ENCODE measurements at places on chromosomes 2 and 18. TPM values are rescaled to one million over a fixed set of nuclear protein-coding genes. Genes with fewer than 3 reads are reported as not detected.

DNA sequence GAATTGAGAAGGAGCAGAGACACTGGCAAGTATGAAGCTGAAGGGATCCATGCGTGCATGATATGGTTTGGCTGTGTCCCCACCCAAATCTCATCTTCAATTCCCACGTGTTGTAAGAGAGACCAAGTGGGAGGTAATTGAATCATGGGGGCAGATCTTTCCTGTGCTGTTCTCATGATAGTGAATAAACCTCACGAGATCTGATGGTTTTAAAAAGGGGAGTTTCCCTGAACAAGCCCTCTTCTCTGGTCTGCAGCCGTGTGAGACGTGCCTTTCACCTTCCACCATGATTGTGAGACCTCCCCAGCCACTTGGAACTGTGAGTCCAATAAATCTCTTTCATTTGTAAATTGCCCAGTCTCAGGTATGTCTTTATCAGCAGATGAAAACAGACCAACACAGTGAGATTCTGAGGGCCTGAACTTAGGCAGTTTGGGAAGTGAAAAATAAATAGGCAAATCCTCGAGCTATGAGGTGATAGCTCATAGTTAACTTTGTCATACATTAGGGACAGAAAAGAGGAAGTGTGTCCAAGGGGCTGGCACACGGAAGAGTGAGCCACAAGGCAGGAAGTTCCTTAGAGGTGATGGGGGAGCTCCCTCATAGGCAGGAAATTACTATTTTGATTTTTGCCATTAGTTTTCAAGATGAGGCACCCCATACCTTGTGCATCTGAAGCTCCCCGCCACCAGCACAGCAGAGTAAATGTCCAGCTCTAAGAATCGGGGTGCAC, 658.8 kb upstream of the ID2 start:
- no peak for DNase-seq

GRCh38 chr18:42527766-42528165, 572.7 kb downstream of the PIK3C3 start:
- DNase-seq = no peak

GRCh38 chr2:196510246-196510645, 129.3 kb upstream of the CCDC150 start:
- DNase-seq = no peak

GRCh38 chr2:12854001-12854530, 137.3 kb downstream of the TRIB2 start:
- DNase-seq = no peak

- DNase-seq = no peak
Measured at GRCh38 chr18:35525795-35526494, 28.2 kb upstream of the INO80C start.

DNA sequence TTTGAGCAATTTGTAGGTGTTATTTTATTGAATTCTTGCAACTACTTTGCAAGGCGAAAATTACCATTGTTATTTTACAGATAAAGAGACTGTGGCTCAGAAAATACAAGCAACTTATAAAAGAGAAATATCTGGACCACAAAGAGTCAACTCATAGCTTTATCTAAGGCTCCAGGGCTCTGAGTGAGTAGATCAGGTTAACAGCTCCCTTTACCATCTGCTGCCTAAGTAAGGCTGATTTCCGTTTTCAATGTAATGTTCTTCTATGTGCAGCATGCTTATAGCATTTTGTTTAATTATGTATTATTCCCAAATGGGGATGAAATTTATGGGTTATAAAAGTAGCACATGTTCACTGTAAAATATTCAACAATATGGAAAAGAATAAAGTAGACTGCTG, 299.1 kb upstream of the TNP1 start:
- no peak for DNase-seq

- no peak for DNase-seq
Measured at GRCh38 chr2:216621292-216621691, 11.9 kb upstream of the IGFBP2 start.

GRCh38 chr2:128438091-128438490, 119.4 kb upstream of the HS6ST1 start:
- peak; percentile 48 for DNase-seq

GRCh38 chr2:23545811-23546210, 160.8 kb downstream of the KLHL29 start:
- DNase-seq = no peak

- peak; percentile 7 for DNase-seq
Measured at GRCh38 chr2:9382604-9383235, 40.6 kb downstream of the ITGB1BP1 start.

DNA sequence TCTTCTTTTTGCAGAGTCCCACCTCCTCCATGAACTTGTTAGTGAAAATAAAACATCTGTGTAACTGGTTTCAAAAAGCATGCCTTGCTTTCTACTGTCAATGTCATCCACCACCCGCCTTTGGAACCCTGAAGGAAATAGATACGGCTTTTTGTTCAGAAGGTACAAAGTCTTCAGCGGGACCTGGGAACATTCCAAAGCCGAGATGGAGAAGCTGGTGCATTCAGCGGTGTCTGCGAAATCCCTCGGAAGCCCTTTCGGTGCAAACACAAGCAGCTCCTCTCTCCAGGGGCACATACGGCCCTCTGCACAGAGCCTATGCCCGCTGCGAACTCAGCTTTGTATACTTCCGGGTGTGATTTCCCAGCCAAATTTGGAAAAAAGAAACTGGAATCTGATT, 555.8 kb upstream of the SALL3 start:
- DNase-seq = no peak

DNA sequence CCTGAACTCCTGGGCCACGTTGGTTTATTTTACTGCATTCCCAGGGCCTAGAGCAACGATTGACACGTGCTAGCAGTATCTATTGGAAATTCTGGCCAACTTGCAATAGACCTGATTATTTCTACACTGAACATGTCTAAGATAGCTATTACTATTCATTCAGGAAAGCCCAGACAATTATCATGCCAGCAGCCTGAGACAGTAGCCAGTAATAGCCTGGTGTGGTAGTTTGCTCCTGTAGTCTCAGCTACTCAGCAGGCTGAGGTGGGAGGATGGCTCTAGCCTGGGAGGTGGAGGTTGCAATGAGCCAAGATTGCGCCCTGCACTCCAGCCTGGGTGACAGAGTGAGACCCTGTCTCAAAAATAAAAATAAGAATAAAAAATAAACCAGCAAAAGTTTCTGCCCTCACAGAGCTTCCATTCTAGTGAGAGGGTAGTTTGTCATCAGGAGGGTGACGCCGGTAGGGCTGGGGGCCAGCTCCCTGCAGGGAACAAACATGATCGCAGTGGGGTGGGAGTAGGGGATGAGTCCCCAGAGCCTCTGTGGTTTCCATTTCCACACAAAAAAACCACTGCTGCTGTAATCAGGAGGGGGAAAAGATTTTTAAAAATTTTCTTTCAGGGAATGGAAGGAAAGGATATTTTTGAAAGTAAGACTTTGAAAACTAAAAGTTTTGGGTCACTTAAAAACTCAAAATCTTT, 4.3 kb downstream of the CASP8 start:
- no peak for DNase-seq

GRCh38 chr2:143981428-143981827, 538.5 kb downstream of the ZEB2 start:
- no peak for DNase-seq

DNA sequence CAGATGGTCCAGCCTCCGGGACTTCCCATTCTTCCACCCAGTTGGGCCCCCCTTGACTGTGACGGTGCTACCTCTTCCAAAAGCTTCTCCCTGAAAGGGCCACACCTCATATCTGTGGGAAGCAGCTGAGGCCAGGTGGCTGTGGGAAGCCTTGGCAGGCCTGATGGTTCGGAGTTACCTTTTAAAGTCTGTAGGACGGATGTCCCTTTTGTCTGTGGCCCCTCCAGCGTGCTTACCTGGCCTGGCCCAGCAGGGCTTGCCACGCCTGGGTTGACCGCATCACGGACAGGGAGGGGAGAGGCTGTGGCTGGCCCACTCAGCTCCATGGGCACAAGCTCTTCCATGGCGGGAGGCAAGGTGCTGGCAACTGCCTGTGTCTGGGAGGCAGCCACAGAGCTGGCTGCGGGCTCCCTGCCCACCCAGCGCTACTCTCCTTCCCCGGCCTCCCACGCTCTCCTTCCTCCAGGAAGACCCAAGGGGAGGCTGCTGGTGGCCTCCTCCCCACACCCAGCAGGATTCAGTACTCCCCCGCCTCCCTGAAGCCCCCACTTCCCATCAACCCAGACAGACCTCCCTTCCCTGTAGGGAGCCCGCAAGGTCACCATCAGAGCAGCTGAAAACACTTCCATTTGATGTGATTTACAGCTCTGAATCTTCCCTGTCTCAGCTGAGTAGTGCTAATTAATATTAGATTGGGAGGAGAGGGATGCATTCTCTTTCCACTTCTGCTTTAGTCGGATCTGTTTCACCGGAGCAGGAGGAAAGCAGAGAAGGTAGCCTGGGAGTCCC, 52.8 kb downstream of the EDAR start:
- DNase-seq = no peak

GRCh38 chr18:21680161-21680560, 24.4 kb downstream of the ABHD3 start:
- DNase-seq = no peak

GRCh38 chr2:46381263-46381849, 84.1 kb downstream of the EPAS1 start:
- no peak for DNase-seq

DNA sequence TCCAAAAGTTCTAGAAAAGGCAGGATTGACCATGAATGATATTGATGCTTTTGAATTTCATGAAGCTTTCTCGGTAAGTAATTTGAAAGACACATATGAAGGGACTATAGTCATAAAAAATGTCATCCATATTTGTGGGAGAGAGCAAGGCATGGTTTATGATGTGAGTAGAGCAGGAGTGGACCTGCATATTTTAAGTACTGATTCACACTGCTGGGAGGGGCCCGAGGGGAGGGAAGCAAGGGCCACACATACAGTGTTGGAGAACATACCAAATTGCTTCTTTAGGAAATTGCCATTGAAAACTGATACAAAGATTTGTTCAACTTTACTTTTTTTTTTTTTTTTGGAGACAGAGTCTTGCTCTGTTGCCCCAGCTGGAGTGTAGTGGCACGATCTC, 39.4 kb downstream of the HADHB start:
- no peak for DNase-seq

- no peak for DNase-seq
Measured at GRCh38 chr2:189959450-189959849, 103.1 kb downstream of the MSTN start.

HOXD3 gene
- polyA plus RNA-seq = 0.92 TPM

REG3G gene
- 0.12 TPM for polyA plus RNA-seq

ZNF804A gene
- 0.31 TPM for polyA plus RNA-seq

ABI2 gene
- 13.4 TPM for polyA plus RNA-seq

IL36RN gene
- 0.03 TPM for polyA plus RNA-seq
